ENCODE measurements at places on chromosomes 5 and 9.

DNA sequence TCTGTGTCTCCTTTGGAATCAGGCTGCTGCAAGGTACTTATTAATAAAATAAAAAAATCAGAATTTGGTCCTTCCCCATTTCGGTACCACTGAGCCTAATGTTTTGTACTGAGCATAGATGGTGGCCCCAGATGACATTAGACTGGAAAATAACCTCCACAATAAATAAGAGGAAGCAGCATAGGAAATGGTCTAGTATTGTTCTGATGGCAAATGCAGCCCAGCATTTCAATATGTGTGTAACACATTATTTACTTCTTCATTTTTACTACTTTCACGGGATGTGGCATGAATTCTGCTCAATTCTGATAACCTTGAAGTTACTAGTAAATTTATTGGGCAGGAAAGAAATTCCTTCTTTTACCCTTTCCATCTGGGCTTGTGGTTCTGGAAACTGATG is 295.6 kb downstream of the ADGRV1 start:
- no peak for DNase-seq

GRCh38 chr5:138463419-138464007 is 1.8 kb upstream of the EGR1 start:
- no peak for DNase-seq

DNA sequence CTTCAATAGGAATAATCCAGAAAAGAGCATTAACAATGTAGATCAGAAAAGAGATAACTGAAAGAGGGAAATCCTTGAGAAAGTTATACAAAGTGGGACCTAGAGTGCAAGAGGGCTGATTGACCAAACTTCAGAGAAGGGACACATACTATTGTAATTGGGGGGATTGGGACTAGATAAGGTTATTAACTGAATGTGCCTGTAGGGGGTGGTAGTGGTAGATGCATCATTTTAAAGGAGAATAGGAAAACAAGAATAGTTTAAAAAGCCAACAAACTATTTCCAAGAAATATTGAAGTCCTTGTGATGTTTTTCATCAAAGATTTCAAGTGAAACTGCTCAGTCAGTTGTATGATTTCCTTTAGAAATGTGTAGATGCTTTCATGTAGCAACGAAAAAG is 468.5 kb downstream of the TAF11L14 start:
- DNase-seq: no peak

- DNase-seq: no peak
Observed at GRCh38 chr9:107127608-107128007, 155.5 kb upstream of the RAD23B start.

DNA sequence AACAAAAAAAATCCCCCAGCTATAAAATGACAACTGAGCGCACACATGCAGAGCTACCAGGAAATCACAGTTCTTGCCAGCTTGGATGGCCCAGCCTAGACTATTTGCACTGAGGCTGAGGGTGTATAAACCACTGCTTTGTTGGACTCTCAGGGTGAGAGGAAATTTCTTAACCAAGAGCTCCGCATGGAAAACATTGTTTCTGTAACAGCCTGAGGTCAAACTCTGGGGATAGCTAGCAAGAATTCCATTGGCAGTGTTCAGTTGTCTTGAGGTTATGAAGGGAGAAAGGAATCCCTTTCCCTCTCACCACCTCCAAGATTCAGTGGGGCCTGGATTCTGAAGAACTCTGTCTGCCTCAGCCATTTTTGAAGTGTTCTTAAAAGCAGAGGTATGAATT is 360.0 kb downstream of the OSTF1 start:
- no peak for DNase-seq

DNA sequence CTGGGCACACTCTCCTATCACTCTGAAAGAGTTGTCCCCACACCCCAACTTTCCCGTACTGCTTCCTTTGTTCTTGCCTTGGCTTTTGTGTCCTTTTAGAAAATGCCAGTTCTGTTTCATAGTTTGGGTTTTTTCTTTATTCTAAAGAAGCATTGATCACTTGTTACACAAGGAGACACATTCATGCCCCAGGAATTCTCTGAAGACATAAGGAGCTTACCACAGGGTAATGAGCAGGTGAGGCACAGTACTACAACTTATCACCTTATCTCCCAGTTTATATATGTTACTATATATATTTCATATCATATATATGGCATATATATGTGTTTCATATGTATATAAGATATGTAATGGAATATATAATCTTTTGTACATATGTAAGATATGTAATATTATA is 6.5 kb upstream of the SSBP2 start:
- no peak for DNase-seq

GRCh38 chr9:128056086-128056485 is 11.0 kb downstream of the NAIF1 start:
- DNase-seq: no peak

GRCh38 chr9:5500441-5501235 is 9.7 kb upstream of the PDCD1LG2 start:
- no peak for DNase-seq

GRCh38 chr9:135724186-135724787 is 22.3 kb downstream of the KCNT1 start:
- no peak for DNase-seq

DNA sequence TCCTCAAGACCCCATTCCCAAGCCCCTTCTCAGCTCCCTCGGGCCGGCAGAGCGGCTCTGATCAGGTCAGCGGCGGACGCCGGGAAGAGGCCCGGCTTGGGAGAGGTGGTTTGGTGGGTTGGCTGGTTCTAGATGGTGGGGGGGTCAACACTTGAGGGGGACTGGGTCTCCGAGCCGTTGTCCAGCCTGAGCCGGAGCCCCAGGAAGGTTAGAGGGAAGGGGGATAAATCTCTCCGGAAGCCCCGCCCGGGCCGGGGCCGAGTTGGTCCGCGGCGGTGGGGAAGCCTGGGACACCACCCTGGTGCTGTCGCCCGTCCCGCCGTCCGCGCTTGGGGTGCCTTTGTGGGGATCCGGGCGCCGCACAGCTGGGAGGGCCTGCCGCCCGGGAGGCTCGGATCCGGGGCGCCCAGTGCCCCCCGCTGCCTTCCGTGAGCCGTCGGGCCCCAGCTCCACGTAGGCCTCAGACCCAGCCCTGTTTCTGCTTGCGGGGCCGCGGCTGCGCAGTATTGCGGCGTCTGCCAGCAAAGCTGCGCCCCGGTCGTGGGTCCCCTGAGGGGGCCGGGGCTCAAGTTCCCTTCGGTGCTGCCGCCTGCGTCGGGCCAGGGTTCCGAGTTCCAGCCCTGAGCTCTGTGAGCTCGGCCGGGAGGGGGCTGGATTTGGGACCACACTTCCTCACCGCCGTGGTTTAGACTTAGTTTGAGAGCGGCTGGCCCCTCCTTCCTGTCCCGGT is 542 bp upstream of the TRIM52 start:
- peak; percentile 68 for DNase-seq

DNA sequence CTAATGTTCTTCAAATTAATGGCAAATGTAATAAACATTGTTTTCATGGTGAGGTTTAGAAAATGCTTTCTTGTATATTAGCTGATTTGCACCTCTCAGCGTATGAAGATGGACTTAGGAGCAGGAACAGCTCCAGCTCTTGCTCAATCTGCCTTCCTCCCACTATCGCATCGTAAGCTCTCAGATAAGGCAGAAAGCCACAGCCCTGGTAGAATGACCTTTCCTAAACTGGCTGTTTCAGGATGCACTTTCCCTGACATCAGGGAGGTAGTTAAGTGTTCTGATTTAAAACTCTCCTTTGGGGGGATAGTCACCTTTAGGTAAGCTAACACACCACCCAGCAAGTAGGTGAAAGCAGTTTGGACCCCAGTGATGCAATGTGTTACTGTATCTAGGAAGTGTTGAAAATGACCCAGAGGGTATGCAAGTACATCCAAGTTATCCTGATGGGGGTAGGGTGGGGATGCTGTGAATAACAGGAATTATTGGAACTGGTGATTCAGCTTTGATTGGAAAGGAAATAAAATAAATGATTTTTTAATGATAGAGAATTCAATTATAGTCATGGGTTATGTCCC is 72.3 kb downstream of the LMNB1 start:
- no peak for DNase-seq

DNA sequence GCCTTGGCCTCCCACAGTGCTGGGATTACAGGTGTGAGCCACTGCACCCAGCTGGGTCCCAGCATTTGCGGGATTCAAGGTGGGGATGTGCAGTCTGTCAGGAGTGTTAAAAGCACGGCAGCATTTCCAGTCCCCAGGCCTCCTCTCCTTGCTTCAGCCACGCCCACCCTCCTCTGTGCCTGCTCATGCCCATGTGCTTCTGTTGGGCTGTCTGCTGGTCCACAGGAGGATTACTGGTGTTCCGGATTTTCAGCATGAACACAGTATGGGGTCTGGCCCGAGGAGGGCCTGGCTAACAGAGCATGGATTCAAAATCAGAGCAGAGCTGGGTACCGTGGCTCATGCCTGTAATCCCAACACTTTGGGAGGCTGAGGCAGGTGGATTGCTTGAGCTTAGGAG is 5.5 kb downstream of the ARRDC1 start:
- no peak for DNase-seq

DNA sequence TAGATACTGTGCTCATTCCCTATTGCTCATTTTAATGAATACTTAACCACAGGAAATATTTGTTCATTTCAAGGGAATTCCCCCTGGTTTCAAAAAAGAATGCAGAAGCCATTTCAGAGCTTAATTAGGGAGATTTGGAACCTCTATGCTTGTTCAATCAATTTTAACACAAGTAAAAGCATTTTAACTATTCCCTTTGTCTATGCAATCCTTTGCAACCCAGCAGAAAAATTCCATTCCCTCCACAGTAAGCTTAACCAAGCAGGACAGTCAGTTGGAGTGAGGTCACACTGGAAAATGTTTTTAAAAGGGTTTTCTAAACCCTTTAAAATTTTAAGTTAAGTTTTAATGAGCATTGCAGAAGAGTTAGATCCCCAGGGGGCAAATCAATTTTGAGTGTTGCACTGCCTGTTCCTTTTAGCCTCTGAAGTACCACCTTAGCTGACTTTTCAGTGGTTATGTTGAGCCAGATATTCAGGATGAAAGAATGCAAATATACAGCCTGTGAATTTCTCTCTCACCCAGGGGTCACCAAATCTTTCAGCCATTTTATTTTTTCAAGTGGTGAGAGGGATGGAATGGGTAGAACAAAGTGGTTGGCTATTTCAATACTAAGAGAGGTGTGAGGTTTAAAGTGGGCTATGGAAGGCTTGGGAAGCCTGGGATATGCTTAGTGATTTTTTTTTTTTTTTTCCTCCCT is 356.2 kb upstream of the NUDT12 start:
- no peak for DNase-seq

GRCh38 chr5:140713562-140714094 is 13.4 kb downstream of the ZMAT2 start:
- no peak for DNase-seq

GRCh38 chr5:137310051-137310730 is 188.9 kb downstream of the SPOCK1 start:
- DNase-seq: no peak

GRCh38 chr9:105735366-105735765 is 41.0 kb downstream of the TMEM38B start:
- no peak for DNase-seq

DNA sequence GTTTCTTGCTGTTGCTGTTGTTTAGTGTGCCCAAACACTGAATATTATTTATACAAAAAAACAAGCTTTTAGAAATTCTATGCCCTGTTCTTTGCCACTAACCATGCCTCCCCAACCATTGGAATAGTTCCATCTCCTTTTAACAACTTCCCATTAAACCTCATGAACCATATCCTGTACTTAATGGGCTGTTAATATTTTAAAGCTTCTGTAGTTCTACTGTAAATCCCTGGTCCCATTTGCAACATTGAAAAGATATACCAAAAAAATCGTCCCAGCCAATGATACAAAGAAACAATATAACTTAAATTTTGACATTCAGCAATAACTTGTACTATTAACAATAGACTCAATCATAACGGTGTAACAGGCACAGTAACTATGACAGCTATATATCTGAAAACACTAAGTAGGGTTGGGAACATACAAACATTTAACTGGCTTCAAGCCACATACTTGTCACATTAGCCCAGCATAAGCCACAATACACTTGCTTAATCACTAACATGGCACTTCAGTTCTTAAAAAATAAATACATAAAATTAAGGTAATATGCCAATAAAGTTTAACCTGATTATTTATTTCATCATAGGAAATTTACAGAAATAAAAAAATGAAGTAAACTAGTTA is 86.1 kb downstream of the ADAMTS6 start:
- DNase-seq: no peak

- no peak for DNase-seq
Observed at GRCh38 chr9:5518171-5518936, 8.0 kb downstream of the PDCD1LG2 start.

DNA sequence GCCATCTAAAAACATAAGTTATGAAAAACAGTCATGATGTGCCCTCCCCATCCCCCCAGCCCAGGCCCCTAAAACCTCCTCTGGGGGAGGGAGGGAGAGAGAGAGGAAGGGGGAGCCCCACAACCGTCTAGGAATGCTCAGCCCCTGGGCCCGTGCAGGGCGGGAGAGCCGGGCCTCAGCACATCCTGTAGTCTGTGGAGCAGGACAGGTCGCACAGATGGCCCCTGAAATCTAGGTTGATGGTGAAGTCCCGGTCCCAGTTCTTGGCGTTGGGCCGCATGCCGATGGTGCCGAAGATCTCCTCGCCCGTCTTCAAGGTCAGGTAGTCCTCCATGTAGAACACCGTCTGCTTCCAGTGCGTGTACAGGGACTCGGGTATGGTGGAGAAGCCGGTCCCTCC is 38.1 kb downstream of the RAB24 start:
- no peak for DNase-seq

DNA sequence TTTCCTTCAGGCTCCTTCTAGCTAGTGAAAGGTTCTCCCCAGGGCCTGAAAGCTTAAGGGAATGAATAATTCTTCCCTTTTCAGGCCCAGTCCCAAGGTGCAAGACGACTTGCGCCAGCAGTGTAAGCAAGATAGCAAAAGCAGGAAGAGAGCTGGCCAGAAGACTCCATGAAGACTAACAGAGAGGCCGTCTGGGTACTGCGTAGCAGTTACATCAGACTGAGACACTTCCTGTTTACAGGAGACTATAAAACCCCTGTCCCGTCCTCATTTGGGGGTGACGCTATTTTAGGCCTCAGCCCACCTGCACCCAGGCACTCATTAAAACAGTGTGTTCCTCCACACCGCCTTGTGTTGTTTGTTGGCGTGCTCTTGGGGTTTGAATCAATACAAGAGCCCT is 90.7 kb upstream of the MOCS2 start:
- no peak for DNase-seq

GRCh38 chr5:133599600-133599999 is 12.7 kb downstream of the FSTL4 start:
- no peak for DNase-seq

- no peak for DNase-seq
Observed at GRCh38 chr9:216866-217265, 2.2 kb downstream of the DOCK8 start.

DNA sequence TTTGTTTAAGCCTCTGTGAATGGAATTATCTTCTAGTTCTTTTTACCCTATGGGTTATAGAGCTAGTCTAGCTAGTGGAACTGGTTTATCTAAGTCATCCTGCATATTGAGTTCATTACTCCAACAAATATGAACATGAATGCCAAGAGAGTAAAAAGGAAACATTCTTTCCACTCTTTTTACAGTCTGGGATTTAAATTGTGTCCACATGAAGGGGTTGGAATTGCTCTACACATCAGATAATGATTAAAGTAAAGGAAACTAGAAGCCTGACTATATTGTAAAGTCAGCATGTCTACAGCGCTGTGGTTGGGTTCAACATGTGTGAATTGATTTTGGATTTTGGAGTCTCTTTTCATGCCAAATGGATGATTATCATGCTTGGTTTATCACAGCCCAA is 173.1 kb downstream of the CCDC171 start:
- DNase-seq: no peak

GRCh38 chr9:108158236-108158995 is 668.8 kb upstream of the KLF4 start:
- no peak for DNase-seq

GRCh38 chr5:25060575-25060974 is 415.8 kb upstream of the CDH10 start:
- no peak for DNase-seq

Data from CD4-positive, alpha-beta T cell treated with Interleukin-6 at 100 ng/mL for 8 hours (primary cell).